Fibroblast of mammary gland (primary cell): ENCODE measurements at places on chromosomes 2 and 18.
A peak's percentile ranks its signal among the peaks of the same experiment; 100 is the strongest.

DNA sequence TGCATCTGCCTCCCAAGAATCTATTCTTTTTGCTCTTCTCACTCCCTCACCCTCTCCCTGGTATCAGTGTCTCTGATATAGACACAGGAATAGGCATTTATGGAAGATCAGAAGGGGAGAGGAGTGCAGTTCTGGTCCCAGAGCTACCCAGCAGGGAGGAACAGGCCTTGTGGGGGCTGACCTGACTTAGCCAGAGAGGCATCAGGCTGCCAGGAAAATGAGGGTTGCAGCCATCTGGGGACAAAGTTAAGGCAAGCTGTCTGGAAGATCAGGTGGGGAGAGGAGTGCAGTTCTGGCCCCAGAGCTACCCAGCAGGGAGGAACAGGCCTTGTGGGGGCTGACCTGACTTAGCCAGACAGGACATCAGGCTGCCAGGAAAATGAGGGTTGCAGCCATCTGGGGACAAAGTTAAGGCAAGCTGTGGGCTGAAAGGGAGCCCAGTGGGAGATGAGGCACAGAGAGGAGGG, 69.9 kb upstream of the HK2 start:
- DNase-seq, result no peak

GRCh38 chr2:138757384-138757783, 22.8 kb downstream of the NXPH2 start:
- DNase-seq, result no peak

GRCh38 chr2:57343391-57344006, 703.1 kb upstream of the VRK2 start:
- no peak for DNase-seq

- DNase-seq, result peak; percentile 34
These were observed 3.3 kb upstream of the GPBAR1 start for GRCh38 chr2:218257390-218257981.

DNA sequence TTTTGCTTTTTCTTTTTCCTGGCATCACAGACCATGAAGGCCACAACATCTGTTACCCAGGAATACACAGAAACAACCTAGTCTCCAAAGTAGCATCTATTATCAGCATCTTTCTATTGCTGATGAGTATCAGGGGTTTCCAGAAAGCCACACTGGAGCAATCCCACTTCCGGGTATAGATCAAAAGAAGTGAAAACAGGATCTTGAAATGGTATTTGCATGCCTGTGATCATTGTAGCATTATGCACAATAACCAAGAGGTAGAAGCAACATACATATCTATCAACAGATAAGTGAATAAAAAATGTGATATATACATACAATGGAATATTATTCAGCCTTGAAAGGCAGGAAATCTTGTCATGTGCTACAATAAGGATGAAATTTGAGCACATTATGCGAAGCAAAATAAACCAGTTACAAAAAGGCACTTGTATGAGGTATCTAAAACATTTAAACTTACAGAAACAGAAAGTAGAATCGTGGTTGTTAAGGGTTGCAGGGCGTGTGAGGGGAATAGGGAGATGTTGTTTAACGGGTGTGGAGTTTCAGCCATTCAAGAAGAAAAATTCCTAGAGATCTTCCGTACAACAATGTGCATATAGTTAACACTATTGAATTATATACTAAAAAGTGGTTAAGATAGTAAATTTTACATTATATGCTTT, 115.1 kb downstream of the KCNE4 start:
- no peak for DNase-seq

DNA sequence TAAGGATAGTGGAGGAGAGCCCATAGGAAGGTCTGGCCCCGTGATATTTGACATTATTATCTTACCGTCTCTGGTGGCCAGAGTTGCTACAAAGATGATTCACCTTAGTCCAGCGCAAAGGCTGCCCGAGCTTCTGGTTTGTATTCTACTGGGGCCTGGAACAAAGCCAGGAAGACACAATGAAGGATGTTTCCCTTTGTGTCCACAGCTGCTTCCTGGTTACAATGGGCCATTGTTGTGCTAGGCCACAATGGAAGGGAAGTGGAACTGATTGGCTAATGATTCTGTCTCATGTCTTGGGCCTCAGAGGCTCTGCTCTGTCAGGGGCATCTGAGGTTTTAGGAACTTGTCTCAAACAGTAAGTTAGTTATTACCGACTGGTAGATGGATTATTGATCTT, 132.2 kb downstream of the TDRD15 start:
- DNase-seq, result no peak

DNA sequence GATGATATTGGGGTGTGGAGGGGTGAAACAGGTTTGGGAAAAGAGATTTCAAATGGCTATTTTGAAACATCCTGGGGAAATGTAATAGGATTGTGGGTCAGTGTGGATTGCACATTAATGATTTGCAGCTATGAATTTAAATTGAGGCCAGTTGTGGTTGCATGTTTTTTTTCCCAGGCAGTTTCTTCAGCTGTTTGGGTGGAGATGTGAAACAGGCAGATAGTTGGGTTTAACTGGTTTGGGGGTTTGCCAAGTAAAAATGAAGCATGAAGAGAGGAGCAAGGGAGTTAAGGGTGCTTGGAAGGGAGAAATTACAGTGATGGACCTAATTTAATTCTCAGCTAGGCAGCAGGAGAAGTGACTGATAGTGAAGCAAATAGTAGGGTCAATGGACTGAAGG, 16.8 kb downstream of the GPD2 start:
- peak; percentile 84 for DNase-seq

DNA sequence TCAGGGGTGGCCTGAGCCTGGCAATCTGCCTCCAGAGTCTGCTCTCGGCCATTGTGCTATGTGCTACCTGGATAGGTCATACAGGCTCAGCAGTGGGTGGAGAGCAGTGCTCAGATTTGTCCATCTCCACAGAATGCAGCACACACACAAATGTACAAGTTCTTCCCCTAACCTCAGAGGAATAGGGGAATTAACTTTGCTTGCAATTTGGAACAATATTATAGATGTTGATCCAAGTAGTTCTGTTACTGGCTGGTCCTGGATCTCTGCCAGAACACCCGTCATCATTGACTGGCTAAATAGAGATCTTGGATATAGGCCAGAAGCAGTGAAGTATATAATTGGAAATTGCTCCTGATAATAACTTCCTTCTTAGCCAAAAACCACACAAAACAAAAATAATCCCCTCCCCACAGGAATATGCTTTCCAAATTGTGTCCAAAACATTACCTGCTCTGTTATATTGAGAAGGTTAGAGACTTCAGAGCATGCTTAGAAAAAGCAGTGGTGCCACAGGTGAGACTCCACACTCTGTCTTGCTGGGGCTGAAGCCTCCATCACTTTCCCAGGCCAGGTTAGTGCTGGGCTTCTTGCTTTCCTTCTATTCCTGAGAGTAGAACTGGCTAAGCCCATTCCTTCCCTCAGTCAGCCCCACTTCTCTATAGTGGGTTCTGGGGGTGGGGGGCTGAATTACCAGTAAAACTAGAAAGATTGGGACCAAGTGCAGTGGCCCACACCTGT, 38.8 kb downstream of the NCAPH start:
- peak; percentile 59 for DNase-seq

DNA sequence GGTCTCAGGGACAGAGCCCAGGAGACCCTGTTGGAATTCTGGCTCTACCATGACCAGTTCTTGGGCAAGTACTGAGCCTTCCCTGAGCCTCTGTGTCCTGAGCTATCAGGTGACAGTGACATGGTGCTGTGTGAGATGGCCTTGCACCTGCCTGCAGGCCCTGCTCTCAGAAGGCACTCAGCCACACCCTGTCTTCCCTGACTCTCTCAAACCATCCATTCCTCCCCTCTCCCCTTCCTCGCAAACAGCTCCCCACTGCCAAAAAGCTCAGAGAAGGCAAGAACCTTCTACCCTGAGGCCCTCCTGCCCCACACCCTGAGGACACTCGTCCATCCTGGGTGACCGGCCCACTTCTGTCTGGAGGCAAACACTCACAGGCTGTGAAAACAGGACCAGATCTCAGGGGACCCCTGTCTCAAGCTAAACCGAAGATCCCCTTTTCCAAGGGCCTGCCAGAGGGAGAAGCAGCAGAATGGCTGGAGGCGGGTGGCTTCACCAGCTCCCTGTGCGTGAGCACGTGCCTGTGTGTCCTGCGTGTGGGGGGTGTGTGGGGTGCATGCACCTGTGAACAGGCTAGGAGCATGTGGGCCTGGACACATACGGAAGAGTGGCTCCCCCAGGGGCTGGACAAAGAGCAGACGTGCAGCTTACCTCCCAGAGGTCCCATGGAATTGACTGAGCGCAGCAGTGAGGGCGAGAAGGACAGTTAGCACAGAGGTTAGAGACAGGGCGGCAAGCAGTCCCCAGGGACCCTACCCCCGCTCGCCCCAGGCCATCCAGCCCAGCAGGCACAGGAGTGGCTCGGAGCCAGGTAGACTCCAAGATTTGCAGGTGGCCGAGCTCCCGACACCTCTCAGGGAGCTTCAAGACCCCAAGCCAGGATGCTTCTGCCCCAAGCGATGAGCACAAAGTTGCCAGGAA, 53.9 kb downstream of the BIN1 start:
- no peak for DNase-seq

DNA sequence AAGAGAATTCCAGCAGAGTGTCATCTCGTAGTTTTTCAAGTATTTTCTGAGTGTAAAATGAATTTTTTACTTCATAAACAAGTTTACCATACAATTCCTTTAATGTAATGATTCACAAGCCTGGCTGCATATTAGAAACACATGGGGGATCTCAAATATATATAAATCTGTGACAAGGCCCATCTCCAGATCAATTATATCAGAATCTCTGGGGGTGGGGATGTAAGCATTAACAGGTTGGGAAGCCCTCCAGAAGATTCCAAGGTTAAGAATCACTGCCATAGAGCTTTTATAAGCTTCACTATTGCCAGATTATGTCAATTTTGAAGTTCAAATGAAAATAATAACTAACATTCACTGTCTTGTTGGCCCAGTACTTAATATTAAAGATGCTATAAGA, 111.2 kb downstream of the BAZ2B start:
- peak; percentile 5 for DNase-seq

- no peak for DNase-seq
These were observed 251.5 kb upstream of the SALL3 start for GRCh38 chr18:78727877-78728783.

DNA sequence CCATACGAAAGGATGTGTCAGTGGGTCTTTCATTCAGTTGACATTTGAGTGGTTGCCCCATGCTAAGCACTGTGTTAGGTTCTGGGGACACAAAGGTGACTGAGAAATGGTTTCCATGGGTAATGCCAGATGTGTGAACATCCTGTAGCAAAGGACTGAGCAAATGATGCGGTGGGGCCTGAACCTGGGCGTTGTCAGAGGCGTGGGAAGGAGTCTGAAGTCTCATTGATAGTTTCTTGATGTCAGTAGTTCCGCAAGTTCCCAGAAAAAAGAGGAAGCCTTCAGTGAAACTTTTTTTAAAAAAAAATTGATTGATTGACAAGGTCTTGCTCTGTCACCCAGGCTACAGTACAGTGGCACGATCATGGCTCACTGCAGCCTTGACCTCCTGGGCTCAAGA, 56.9 kb downstream of the LIMS1 start:
- no peak for DNase-seq

GRCh38 chr2:66481100-66481549, 46.2 kb downstream of the MEIS1 start:
- no peak for DNase-seq

DNA sequence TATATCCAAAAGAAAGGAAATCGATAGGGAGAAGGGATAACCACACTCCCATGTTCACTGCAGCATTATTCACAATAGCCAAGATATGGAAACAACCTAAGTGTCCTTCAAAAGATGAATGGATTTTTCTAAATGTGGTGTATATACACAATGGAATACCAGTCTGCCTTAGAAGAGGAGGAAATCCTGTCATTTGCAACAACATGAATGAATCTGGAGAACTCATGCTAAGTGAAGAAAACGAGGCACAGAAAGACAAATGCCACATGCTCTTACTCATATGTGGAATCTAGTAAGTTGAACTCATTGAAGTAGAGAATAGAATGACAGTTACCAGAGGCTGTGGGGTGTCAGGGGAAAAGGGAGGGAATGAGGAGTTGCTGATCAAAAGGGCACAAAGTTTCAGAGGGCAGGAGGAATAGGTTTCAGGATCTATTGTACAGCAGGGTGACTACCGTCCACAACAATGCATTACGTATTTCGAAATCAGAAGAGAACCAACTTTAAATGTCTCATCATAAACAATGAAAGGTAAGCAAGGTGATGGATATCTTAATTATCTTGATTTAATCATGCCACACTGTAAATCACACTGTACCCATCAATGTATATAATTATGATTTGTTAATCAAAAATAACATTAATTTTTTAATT, 46.1 kb downstream of the SIGLEC15 start:
- DNase-seq, result peak; percentile 36

- DNase-seq, result peak; percentile 70
These were observed 201.9 kb upstream of the RBMS1 start for GRCh38 chr2:160695402-160696086.

GRCh38 chr2:64007924-64008323, 11.3 kb downstream of the VPS54 start:
- DNase-seq, result no peak

GRCh38 chr2:176148751-176149421, 2.5 kb upstream of the HOXD4 start:
- no peak for DNase-seq

- no peak for DNase-seq
These were observed 53.5 kb downstream of the DARS1 start for GRCh38 chr2:135931776-135932443.

- DNase-seq, result no peak
These were observed 907.0 kb downstream of the EPHA4 start for GRCh38 chr2:220665108-220665471.

- DNase-seq, result peak; percentile 56
These were observed 3.1 kb downstream of the BCL11A start for GRCh38 chr2:60550178-60550983.

- DNase-seq, result no peak
These were observed 18.7 kb upstream of the SMAD2 start for GRCh38 chr18:47949202-47949601.
